ENCODE measurements at places on chromosomes 12 and 14.
A peak's percentile ranks its signal among the peaks of the same experiment; 100 is the strongest.

- no peak for DNase-seq
These were observed 25.1 kb upstream of the RPLP0 start for GRCh38 chr12:120225852-120226640.

- peak; percentile 65 for DNase-seq
These were observed 4.3 kb upstream of the DHRS2 start for GRCh38 chr14:23631702-23632460.

DNA sequence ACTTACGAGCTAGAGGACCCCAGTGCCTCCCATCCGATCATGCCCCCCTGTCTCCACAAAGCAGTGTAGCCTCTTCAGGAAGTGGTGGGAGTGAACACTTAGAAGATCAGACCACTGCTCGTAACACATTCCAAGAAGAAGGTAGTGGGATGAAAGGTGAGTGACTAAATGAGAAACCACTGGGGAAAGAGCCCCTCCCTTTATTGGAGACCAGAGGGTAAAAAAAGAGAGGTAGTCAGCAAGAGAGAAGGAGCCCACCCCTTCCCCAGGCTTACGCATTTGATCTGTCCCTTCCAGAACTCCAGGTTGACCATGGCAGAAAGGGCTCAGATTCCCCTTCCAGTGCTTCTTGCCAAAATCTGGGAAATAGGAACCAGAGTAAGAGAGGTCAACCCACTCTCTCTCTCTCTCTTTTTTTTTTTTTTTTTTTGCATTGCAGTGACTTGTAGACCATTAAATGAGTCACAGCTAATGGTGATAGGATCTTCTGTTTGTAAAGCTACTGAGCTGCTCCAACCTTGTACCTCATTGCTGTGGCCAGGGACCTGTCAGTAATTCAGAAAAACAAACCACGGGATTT is 165.4 kb downstream of the GCH1 start:
- DNase-seq = peak; percentile 95

GRCh38 chr12:49432616-49433015 is 65.4 kb downstream of the SPATS2 start:
- no peak for DNase-seq

DNA sequence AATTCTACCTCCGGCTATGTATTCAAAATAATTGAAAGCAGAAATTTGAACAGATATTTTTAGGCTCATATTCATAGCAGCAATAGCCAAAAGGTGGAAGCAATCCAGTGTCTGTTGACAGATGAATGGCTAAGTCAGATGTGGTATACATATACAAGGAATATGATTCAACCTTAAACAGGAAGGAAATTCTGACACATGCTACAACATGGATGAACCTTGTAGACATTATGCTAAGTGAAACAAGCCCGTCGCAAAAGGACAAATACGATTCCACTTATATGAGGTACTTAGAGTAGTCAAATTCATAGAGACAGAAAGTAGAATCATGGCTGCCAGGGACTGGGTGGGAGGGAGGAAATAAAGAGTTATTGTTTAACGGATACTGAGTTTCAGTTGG is 331.6 kb downstream of the PCNX1 start:
- DNase-seq = no peak

GRCh38 chr12:57475271-57476161 is 4.2 kb downstream of the ARHGAP9 start:
- DNase-seq = no peak

GRCh38 chr14:36313206-36313605 is 7.2 kb downstream of the MBIP start:
- DNase-seq = no peak
